Activated CD4-positive, alpha-beta T cell treated with anti-CD3 and anti-CD28 coated beads, Interleukin-2, amount 10 ng/mL, durations not matched to agents 24 days and 14 days (primary cell): ENCODE measurements at places on chromosomes 2 and 18. TPM values are rescaled to one million over a fixed set of nuclear protein-coding genes. Genes with fewer than 3 reads are reported as not detected.

GRCh38 chr2:165173215-165173614, 30.6 kb downstream of the SCN3A start:
- H3K4me1 ChIP-seq = no peaks in the 10 kb centered on the region
- no peak overlapping the region for H3K27ac ChIP-seq
- no peak for DNase-seq
- peaks cover 2% of the 10 kb centered on the region for H3K27me3 ChIP-seq
- no peak overlapping the region for H3K4me3 ChIP-seq
- no peaks in the 10 kb centered on the region for H3K36me3 ChIP-seq

DNA sequence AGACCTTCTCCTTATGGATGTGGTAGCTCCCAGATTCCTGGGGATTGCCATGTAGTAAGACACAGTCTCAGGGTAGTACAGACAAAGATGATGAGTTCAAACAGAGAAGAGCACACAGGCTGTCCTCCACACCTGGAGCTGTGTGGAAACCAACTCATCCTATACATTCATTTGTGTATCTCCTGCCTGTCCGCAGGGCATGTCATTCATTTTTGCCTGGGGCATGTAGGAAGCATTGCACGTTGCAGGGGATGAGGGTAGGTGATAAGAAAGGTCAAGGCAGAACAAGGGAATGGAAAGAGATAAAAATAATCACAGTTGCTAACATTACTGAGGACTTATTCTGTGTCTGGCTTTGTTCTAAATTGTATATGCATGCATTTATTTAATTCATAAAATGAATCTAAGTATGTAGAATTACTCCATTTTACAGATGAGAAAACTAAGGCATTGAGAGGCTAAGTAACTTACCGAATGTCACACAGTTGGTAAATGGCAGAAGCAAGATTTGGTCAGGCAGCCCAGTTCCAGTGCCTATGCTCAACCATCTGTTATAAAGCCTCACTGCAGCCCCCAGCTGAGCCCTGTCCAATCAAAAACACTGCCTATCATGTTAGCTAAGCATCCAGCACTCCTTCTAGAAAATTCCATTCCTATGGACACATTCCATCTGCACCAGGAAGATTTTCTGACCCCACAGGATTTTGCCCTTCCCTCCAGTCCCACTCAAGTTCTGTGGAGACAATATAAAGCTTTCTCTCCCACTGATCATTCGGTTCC, 81.0 kb downstream of the SUMO1 start:
- DNase-seq = no peak
- no peak overlapping the region for H3K27ac ChIP-seq
- peaks cover 24% of the 10 kb centered on the region for H3K27me3 ChIP-seq
- H3K36me3 ChIP-seq = no peaks in the 10 kb centered on the region
- H3K4me3 ChIP-seq = no peak overlapping the region
- H3K4me1 ChIP-seq = peaks cover 4% of the 10 kb centered on the region

DNA sequence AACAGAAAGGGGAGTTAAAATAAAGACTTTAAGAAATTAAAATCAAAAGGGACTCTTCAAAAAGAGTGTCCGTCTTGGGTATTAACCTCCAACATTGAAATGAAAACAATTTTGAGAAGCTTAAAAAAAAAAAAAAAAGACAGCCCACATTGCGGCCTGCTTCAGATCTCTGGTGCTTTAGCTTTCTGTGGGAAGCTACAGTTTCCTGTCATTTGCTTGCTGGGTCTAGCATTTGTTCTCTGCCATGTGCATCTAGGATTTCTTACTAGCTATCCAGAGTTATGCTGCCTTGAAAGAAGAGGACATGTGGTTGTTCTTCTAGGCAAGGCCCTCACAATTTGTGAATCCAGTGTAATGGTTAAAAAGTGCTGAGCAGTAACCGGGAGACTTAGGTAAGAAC, 375.3 kb downstream of the SLC4A3 start:
- H3K4me3 ChIP-seq = no peak overlapping the region
- no peaks in the 10 kb centered on the region for H3K36me3 ChIP-seq
- no peak for DNase-seq
- no peaks in the 10 kb centered on the region for H3K4me1 ChIP-seq
- H3K27me3 ChIP-seq = no peaks in the 10 kb centered on the region

DNA sequence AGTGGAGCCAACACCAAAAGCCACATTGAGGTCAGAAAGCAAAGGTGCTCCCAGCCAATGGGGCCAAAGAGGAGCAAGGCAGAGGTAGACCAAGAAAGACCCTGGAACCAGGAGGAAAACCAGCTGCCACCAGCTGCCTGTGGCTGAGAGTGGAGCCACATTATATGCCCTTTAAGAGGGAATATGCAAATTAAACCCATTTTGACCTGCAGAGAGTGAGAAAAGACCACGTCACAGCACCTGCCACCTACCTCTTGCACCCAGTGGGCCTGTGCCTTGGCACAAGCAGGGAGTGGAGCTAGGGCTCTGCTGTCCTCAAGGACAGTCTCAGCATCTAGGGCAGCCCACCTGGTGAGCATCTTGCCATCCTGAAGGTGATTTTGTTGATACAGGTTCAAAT, 161.3 kb downstream of the MTCL1 start:
- no peaks in the 10 kb centered on the region for H3K27me3 ChIP-seq
- H3K4me1 ChIP-seq = no peaks in the 10 kb centered on the region
- DNase-seq = no peak
- no peak overlapping the region for H3K4me3 ChIP-seq
- H3K36me3 ChIP-seq = no peaks in the 10 kb centered on the region

- no peaks in the 10 kb centered on the region for H3K36me3 ChIP-seq
- peaks cover 11% of the 10 kb centered on the region for H3K27me3 ChIP-seq
- no peak overlapping the region for H3K27ac ChIP-seq
- DNase-seq = no peak
Measured at GRCh38 chr2:63071664-63072063, 21.0 kb downstream of the OTX1 start.

DNA sequence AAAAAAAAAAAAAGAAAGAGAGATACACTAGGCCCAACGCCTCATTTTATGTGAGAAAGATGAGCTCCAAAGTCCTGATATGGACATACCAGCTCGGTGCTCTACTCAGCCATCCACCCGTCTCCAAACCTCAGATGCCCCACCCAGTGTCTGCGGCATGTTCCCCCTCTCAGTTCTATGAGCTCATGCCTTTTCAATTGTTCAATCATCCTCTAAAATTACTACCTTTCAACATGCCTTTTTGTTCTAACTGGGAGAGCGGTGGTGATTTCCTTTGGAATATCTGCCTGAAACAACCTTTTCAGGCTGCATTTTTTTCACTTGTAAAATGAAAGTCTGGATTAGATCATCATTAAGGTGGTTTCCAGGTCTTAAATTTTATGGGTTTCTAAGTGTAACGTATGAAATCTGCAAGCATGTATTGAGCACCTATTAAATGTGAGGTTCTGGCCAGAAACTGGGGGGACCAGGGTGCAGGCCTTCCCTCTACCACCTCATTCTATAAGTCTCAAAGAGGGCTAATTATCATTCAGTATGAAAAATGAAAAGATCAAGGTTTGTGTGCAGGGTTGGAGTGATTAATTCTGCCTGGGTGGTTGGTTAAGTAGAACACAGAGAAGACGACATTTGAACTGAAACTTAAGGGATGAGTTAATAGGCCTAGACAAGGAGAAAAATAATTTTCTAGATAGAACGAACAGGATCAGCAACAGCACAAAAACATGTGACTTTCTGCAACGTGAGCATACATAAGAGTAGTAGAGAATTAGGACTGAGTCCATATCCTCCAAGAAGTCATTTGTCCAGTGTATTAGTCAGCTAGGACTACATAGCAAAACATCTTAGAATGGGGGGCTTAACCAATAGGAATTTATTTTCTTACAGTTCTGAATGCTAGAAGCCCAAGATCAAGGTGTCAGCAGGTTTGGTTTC, 87.4 kb upstream of the GLS start:
- no peak for DNase-seq
- H3K27ac ChIP-seq = peak overlapping the region; percentile 86
- H3K4me3 ChIP-seq = peak overlapping the region; percentile 55
- no peaks in the 10 kb centered on the region for H3K27me3 ChIP-seq

- no peaks in the 10 kb centered on the region for H3K36me3 ChIP-seq
- no peak overlapping the region for H3K27ac ChIP-seq
- no peaks in the 10 kb centered on the region for H3K4me1 ChIP-seq
- H3K4me3 ChIP-seq = no peak overlapping the region
Measured at GRCh38 chr2:36727550-36727949, 31.0 kb downstream of the VIT start.

- peak overlapping the region; percentile 88 for H3K4me3 ChIP-seq
- peaks cover 2% of the 10 kb centered on the region for H3K27me3 ChIP-seq
- peaks cover 25% of the 10 kb centered on the region for H3K4me1 ChIP-seq
- H3K36me3 ChIP-seq = peaks cover 34% of the 10 kb centered on the region
Measured at GRCh38 chr2:43227830-43228281, 1.4 kb upstream of the ZFP36L2 start.

DNA sequence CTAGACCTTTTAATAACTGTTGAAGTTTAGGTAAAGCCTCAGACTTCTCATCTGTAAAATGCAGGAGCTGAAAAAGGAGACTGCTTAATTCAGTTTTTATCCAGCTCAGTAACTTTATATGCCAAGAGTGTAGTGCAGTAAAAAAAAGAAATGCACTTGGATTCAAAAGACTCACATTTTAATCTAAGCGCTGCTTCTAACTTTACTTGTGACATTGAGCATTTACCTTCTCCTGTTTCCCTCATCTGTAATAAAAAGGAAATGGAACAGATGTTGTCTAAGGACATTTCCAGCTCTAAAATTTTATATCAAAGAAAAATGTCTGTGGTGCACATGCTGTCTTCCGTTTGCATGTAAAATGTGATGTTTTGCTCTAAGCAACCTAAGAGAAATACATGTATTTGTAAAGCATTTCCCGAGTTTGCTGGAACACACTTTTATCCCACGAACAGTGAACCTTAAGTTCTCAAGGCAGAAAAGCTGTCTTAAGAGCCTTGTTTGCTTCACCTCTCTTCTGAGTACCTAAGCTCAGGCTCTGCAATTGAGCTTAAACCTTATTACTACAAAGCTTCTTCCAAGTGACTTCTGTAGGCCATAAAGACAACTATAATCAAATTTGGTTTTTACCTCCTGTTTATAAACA, 24.2 kb upstream of the TANK start:
- H3K4me1 ChIP-seq = peaks cover 34% of the 10 kb centered on the region
- no peaks in the 10 kb centered on the region for H3K27me3 ChIP-seq
- peaks cover 12% of the 10 kb centered on the region for H3K36me3 ChIP-seq
- DNase-seq = peak; percentile 64
- H3K27ac ChIP-seq = peak overlapping the region; percentile 96

GRCh38 chr18:48028696-48029095, 98.2 kb upstream of the SMAD2 start:
- no peaks in the 10 kb centered on the region for H3K36me3 ChIP-seq
- H3K27me3 ChIP-seq = peaks cover 5% of the 10 kb centered on the region
- no peak for DNase-seq
- H3K27ac ChIP-seq = no peak overlapping the region
- H3K4me3 ChIP-seq = no peak overlapping the region

DNA sequence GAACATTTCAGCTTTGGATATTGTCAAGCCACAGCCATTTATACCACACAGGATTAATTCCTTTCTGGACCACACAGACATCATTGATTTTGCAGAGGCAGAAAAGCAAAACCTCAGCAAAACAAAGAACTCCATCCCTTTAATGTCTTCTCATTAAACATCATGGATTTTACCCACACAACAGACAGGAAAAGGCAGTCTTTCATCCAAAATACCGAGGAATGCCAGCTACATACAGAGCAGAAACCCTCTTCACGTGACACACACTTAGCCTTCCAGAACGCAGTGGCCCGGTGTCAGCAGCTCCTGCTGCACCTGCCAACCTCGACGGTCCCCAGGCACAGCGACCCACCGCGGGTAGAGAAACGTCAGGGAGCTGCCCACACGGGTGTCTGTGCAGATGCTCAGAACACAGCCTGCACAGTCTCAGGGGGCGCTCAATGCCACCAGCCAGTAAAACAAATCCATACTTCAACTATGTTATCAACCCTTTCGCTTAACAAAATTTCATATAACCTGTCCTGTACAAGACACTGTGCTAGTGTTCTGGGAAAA, 304.5 kb downstream of the EIPR1 start:
- H3K27ac ChIP-seq = no peak overlapping the region
- DNase-seq = peak; percentile 50
- H3K36me3 ChIP-seq = no peaks in the 10 kb centered on the region
- H3K4me1 ChIP-seq = no peaks in the 10 kb centered on the region

DNA sequence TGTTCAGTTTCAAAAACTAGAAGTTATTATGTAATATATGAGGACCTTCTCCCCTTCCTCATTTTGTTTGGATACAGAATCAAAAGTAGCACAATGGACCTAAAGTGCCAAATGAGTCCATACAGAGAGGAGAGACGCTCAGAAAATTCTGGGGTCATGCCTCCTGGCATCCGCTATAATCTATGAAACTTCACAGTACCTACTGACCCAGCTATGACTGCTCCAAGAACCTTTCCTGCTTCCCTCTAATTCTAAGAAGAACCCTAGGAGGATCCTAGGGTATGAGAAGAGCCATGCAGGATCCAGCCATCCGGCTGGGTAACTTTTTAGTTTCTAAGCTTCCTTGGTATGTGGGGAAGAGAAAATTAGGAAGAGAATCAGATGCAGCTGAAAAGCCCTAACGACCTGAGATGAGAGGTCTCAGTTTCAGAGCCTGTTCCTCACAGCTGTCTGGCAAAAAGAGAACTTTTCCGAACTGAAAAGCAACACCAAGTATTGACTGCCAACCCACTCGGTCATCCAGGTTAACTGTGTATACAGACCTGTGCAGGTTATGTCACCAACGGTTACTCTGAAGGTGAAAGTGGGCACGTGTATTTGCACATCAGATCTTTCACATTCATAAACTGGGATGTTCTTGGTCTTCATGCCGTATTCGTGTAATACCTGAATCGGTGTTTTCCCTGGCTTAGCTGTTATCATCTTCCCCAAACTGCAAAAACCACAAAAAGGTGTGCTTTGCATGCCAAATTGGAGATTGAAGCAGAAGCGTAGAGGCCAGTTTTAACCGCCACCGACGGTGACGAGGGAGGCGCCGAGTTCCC, 1.1 kb downstream of the PRKRA start:
- peak overlapping the region; percentile 95 for H3K27ac ChIP-seq
- peaks cover 6% of the 10 kb centered on the region for H3K27me3 ChIP-seq
- H3K4me1 ChIP-seq = peaks cover 25% of the 10 kb centered on the region
- peaks cover 33% of the 10 kb centered on the region for H3K36me3 ChIP-seq
- DNase-seq = no peak

The GALNT13 gene
- 0.19 TPM in 1 of 2 replicates, not detected in the other for total RNA-seq

The SEMA4C gene
- total RNA-seq = 23.8 and 26.1 TPM in 2 replicates

The IFIH1 gene
- 22.5 and 26.3 TPM in 2 replicates for total RNA-seq

The PKDCC gene
- total RNA-seq = not detected in 2 replicates
